Activated naive CD4-positive, alpha-beta T cell treated with anti-CD3 and anti-CD28 coated beads, Interleukin-2, amount 50 U/mL, for 72 hours (primary cell): ENCODE measurements at places on chromosomes 7 and 10. TPM values are rescaled to one million over a fixed set of nuclear protein-coding genes. Genes with fewer than 3 reads are reported as not detected.

SUN3 gene
- not detected for total RNA-seq

HERC4 gene
- total RNA-seq = 55.8 TPM

SDHAF3 gene
- total RNA-seq = 28.8 TPM

AVPI1 gene
- 2.8 TPM for total RNA-seq

SLC16A12 gene
- total RNA-seq = not detected

LIPF gene
- total RNA-seq = not detected

RSPH10B gene
- total RNA-seq = 0.43 TPM

CFAP69 gene
- 0.23 TPM for total RNA-seq

KCNIP2 gene
- 6.3 TPM for total RNA-seq

DNA sequence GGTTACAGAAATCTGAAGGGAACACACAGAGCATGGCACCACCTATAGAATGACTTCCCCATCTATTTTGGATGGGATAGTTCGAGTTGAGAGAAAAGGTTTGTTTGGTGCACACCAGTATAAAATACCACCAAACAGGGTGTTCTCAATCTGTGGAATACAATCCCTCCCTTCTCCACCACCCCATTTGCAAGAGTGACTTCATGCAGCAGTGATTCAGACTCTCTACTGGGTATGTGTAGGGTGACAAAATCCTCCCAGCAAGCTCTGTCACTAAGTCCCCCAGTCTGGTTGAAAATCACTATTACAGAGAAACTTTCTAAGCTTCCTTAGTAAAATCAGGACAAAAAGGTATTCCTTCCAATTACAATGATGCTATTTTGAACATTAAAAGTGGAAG, 69.0 kb downstream of the ANK3 start:
- DNase-seq = no peak

GRCh38 chr7:152866791-152867501, 107.4 kb downstream of the ACTR3B start:
- no peak for DNase-seq

GRCh38 chr7:36048902-36049240, 104.2 kb upstream of the EEPD1 start:
- DNase-seq = no peak

DNA sequence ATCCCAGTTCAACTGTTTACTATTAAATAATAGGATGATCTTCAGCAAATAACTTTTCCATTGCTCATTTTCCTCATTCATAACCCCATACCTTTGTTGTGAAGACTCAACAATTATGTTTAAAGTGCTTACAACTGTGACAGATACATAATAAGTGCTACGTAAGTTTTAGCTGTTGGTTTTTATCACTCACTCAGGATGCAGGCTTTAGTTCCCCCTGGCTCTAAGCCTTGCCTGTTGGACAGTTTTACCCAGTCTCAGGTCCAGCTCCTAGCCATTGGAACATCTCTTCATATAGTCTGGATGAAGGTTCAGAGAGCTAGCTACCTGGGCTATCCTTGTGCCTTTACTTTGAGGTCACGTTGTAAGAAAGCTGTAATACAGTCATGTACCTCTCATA, 353.2 kb downstream of the CRPPA start:
- no peak for DNase-seq

GRCh38 chr7:50937727-50938126, 155.0 kb upstream of the GRB10 start:
- no peak for DNase-seq

- DNase-seq = no peak
These were observed 24.6 kb downstream of the CACNB2 start for GRCh38 chr10:18164748-18165361.

DNA sequence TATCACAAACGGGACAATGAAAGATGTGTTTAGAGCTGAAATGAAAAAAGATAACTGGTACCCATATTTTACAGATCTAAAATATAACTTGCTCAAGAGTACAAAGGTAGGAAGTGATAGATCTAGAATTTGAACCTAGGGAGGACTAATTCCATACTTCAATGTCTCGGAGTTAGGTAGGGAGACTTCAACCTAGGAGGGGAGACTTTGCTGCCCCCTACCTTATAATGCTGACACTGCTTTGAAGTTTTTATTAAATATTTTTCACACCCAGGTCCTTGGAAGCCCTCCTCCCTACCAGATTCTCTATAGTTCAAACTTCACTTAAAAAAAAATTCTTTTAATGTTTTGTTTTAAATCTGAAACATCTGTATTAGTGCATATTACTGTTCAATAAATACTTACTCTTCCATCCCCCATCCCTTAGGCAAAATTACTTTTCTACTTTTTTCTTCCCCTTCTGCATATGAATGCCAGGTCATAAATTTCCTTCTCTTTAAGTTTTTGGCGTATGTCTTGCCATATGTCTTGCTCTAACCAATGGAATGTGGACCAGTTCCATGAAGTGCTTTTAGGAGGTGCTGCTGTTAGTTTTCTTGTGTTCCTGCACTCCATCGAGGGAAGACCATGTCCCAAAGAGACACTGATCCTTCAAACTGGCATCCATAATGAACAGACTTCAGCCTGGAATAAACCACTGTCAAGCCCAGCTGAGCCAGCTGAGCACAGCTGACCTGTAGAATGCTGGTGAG, 57.8 kb downstream of the MICU1 start:
- DNase-seq = no peak

DNA sequence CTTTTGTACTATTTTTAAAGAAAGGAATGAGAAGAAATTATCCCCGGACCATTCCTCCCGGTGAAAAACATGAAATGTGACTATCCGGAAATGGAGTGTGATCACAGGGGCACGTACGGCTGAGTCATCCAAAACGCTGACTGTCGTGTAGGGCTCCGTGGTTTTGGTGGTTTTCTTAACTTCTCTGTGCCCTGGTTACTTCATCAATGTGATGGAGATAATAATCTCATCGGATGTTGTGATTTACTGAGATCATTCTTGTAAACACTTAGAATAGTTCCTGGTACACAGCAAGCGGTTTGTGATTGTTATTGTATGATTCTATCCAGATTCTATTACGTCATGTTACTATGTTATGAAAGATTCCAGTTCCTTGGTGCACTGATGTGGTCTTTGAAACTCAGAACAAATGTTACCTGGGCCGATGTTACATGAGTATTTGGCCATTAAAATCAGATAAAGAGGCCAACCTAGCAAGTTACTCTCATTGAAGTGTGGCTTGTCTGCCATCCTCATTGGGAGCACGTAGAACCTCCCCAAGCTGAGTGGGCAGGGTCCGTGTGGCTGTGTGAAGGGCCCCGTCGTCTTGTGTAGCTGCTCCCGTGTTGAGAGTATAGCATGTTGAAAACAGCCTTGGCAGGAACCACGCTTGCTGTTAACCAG, 99.5 kb downstream of the CAMK1D start:
- peak; percentile 78 for DNase-seq

- no peak for DNase-seq
These were observed 34.7 kb upstream of the KMT2E start for GRCh38 chr7:104979167-104979841.

DNA sequence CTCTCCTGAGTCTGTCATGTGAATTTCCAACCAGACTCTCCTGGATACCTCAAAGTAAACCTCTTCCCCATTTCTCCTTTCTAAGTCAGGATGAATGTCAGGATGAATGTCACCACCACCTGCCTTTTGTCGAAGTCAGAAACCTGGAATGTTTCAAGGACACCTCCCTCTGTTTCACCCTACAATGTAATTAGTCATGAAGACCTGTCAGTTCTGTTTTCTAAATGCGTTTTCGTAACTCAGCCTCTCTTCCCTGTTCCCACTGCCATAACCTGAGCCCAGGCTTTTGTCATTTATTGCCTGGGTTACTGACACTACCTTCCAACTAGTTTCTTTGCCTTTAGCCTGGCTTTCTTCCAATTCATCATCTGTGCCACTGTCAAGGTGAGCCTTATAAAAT, 5.5 kb upstream of the STN1 start:
- DNase-seq = no peak

DNA sequence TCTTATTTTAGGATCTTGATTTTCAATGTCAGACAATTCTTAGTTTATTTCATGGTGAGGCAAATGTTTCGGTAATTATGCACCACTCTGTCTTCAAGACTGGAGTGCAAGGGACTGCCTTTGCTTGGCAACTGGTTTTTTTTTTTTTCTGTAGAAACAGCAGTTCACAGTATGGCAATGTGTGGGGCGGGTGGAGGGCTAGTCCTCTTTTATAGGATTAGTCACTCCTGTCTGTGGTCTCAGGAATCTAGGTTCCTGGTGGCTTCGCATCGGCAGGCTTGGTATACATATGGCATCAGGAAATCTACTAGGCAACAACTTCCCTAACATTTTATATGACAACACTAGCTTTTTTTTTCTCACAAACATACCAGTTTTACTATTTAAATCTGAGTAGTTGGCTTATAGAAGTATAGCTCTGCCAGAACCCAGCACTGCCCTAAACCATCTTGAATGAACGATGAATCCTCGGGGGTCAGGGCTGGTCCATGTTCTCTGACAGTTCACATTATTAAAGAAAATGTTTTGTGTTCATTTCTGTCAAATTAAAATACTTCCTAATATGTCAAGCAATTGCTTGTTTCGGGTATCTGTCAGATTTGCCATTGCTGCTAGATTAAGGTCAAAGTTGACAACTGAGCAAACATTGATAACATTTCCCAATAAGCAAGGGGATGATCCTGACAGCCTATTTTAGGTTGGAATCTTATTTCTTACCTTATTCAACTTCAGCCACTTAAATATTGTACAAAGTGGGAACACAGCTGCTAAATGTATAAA, 289.7 kb upstream of the VSTM2A start:
- no peak for DNase-seq

DNA sequence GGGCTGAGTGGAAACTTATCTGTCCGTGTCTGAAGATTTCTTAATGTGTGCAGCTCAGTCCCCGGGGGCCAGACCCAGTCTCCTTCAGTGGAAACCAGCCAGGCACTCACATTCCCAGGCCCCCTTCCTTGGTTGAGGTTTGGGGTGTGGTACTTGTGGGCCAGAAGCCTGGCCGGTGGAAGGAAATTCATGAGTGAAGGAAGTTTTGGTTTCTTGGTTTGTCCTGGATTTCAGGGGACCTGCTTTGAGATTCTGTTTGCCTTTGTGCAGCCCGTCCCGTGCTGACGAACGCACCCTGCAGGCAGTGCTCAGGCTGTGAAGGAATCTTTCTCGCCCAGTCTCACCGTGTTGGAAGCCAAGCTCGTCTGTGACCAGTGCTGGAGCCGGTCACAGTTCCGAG, 2.9 kb downstream of the INPP5A start:
- DNase-seq = no peak

DNA sequence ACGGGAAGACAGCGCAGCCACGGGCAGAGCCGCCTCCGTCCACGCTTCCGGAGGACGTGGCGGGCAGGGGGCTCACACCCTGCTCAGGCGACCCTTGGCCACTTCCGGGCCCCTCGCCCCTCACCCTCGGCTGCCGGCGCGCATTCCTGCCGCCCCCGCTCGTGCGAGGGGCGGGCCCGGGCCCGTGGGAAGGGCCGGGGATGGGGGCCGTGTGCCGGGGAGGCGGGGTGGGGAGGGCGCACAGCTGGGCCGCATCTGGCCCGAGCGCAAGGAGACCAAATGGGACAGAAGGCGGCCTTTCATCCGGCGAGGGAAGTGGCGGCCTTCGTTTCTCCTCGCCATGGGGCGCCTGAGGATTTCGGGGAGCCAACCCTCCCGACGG, 846 bp upstream of the LFNG start:
- no peak for DNase-seq

GRCh38 chr10:95820363-95820762, 64.4 kb downstream of the ENTPD1 start:
- DNase-seq = no peak

DNA sequence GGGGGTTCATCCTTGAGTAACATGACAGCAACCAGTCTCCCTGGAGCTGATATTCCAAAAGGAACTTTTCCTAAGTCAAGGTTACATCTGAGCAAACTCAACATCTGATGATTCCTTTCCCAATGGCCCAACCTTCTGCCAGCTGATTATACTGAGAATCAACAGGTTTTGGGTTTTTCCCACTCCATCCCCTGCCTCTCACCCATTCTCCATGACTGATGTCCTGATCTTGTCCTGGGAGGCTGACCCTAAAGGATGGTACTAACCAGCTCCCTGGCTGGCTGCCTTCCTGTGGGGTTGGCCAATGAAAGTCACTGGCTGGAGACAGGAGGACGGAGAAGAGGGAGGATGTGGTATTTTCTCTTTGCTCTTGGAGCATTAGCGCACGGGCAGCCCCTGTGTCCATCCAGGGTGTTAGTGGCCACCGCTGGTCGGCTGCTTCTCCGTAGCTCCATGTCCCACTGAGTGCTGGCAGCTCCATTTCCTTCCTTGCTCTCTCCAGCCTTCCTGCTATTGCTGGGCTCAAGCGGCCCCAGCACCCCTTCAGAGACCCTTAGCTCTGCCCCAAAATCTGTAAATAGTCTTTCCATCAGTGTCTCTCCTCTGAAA, 306.2 kb upstream of the PITRM1 start:
- DNase-seq = no peak

DNA sequence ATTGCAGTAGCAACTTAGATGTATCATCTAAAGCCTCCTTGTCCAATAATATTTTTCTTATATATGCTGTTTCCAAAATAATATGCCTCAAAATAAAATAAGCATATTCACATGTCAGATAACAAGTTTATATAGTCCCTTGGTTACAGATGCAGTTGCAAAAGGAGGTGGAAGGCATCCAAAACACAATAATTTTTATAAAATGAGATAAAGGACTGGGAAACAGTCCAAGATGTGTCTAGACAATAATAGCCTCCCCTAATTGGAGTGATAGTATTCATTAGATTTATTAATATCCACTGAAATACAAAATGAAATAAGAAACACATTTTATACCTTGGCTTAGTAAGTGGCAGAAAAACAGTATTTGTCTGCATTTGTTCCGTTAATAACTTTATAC, 30.3 kb downstream of the BCAP29 start:
- no peak for DNase-seq

DNA sequence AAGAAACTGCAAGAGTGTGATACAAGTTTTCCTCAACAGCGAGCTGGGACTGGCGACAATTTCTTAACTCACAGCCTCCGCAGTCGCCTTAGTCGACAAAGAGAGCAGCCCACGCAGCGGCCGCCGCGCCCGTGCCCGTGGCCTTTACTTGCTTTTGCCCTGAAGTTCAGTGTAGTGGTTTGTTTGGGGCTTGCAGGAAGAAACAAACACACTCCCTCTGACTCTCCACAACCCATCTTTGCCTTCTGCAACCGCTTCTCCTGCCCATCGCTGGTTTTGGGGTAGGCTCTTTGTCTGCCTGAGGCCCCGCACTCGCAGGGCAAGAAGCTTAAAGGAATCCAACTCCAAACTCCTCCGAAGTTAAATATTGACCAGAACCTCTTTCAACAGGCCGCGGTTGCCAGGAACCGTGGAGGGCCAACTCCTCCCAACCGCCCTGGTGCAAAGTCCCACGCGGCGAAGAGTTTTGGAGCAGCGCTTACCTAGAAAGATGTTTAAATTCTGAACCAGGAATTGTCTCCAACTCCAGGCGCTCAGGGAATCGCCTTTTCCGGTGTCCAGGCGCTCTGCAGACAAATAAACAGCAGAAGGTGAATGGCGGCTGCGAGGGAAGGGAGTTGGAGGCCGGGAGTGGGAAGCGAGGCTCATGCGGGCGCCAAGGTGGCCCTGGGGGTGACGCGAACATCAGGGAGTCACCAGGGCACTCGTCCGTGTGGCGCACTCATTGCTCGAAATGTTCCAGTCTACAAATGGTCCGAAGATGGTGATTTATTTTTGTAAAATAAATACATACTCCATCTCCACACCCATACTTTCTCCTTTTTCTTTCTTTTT, 8.3 kb downstream of the HOXA4 start:
- no peak for DNase-seq

GRCh38 chr7:151406886-151407583, 2.8 kb downstream of the WDR86 start:
- DNase-seq = no peak
